ENCODE measurements at places on chromosomes 5 and 9.

- DNase-seq: no peak
Observed at GRCh38 chr9:21560281-21560745, 78.2 kb upstream of the IFNE start.

DNA sequence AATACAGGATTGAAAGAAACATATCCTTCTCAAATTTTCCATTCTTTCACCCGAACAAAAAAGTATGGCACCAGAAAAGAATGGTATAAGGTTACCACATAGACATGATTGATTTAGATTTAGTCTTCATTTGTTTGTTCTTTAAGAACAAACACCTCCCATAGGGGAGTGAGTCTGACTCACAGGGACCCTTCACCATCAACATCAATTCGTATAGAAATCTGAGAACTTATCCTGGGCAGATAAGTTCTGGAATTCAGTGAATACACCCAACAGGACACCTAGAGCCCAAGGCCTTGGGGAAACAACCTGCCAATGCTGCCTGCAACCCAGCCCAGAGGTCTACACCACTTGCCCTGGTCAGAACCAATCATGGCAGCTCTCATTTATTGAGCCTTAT, 46.2 kb downstream of the LHFPL2 start:
- DNase-seq: no peak

DNA sequence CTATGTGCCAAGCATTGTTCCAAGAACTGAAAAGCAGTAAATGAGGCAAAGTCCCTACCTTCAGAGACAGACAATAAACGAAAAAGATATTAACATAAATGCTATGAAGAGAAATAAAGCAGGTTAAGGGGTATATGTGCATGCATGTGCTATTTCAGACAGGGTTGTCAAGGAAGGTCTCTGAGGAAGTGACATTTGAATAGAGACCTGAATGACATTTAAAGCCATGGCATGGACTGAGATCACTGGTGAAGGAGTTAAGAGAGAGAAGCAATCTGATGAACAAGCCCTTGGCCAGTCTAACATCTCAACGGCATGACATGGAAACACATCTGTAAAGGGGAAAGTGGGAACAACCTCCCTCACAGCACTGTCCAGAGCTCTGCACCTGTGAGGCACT, 14.5 kb downstream of the FBXO10 start:
- no peak for DNase-seq

- DNase-seq: no peak
Observed at GRCh38 chr5:166710271-166710670, 1581.2 kb upstream of the WWC1 start.

DNA sequence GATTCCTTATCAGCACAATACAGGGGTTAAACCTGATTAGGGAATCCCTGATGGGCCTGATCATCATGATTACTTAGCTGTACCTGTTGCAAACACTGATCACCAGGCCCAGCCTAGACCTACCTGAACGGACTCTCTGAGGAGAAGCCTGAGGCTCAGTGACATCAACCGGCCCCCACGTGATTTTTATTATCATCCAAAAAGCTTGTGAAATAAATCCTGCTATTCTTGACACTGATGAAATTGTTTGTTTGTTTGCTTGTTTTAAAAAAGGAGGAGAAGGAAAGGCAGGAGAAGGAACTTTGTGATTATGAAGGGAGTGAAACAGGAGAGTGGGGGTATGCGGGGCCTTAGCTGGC, 18.1 kb downstream of the LCP2 start:
- DNase-seq: no peak

DNA sequence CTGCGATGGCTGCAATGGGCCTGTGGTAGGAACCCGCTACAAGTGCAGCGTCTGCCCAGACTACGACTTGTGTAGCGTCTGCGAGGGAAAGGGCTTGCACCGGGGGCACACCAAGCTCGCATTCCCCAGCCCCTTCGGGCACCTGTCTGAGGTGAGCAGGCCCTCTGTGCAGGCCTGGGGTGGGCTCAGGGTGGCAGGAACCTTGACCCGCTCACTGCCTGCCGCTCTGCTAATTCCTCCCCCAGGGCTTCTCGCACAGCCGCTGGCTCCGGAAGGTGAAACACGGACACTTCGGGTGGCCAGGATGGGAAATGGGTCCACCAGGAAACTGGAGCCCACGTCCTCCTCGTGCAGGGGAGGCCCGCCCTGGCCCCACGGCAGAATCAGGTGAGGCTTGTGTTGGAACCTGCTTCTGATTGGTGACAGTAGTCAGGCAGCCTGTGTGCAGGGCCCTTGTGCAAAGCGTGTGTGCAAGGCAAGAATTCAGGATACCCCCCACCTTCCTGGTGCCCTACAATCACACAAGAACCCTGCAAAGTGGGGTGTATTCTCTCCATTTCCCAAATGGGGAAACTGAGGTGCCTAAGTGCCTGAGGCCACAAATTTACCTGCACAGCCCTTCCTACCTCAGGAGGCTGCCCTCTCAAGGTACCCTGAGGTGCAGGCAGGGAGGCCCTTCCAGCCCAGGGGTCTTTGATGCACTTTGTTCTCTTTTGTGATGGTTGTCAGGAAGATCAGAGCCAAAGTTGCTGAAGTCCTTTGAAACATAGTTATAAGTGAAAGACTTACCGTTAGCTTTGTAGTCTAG, 3.4 kb downstream of the SQSTM1 start:
- no peak for DNase-seq

- no peak for DNase-seq
Observed at GRCh38 chr9:127252410-127253318, 11.9 kb upstream of the GARNL3 start.

DNA sequence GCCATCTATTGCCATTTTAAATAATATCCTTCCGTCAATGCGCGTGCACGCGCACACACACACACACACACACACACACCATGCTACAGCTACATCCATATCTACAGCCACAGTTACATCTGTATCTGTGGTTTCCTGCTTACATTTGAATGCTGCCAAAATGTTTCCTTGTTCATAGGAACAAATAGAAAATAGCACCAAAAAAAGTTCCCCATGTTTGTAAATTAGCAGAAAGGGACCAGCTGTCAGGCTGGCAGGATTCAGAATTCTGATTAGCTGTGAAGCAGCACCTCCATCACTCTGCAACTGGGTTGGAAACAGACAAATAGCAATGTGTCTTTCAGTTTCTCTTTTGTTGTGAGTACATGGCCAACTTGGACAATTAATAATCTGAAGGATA, 601.5 kb downstream of the IRX1 start:
- DNase-seq: no peak

DNA sequence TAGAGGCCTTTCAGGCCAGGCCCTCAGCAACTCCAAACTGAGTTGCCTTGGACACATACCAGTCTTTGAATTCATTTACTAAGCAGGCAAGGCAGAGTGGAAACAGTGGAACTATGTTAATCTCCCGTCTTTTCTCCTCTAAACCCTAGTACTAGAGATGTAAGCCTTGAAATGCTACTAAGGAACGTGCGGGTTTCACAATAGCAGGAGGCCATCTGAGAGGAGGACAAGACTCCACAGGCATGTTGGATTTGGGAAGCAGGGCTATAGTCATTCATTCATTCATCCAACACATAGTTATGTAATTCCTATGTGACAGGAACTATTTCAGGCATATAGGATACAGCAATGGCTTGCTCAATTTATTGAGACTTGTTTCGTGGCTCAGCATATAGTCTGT, 3.3 kb upstream of the OCLN start:
- no peak for DNase-seq

GRCh38 chr9:137720571-137721110, 101.8 kb downstream of the EHMT1 start:
- DNase-seq: no peak

- no peak for DNase-seq
Observed at GRCh38 chr5:83921666-83922193, 201.1 kb upstream of the HAPLN1 start.

- DNase-seq: no peak
Observed at GRCh38 chr5:80959768-80960442, at the start of gene RASGRF2. RASGRF2 (plus strand) TSS chr5:80960363; CDS start chr5:80960739, 376 bp downstream.

GRCh38 chr9:103867886-103868285, 226.2 kb upstream of the SMC2 start:
- no peak for DNase-seq

Measured in right atrium auricular region (tissue), 2 donors.